ENCODE measurements at places on chromosomes 5 and 9. TPM values are rescaled to one million over a fixed set of nuclear protein-coding genes. Genes with fewer than 3 reads are reported as not detected.
A peak's percentile ranks its signal among the peaks of the same experiment; 100 is the strongest.

SPATA31A3 gene
- total RNA-seq, result not detected

GRCh38 chr5:173896631-173897030 lies 8.5 kb downstream of the CPEB4 start:
- peaks cover 18% of the 10 kb centered on the region for H3K4me1 ChIP-seq
- no peak for DNase-seq
- no peak overlapping the region for H3K4me3 ChIP-seq
- H3K27me3 ChIP-seq, result no peaks in the 10 kb centered on the region
- peaks cover under 1% of the 10 kb centered on the region for H3K36me3 ChIP-seq

GRCh38 chr5:144295284-144295683 lies 124.6 kb downstream of the KCTD16 start:
- no peaks in the 10 kb centered on the region for H3K4me1 ChIP-seq
- no peak for DNase-seq
- no peaks in the 10 kb centered on the region for H3K36me3 ChIP-seq
- H3K4me3 ChIP-seq, result no peak overlapping the region
- no peak overlapping the region for H3K27ac ChIP-seq
- peaks cover 13% of the 10 kb centered on the region for H3K27me3 ChIP-seq

DNA sequence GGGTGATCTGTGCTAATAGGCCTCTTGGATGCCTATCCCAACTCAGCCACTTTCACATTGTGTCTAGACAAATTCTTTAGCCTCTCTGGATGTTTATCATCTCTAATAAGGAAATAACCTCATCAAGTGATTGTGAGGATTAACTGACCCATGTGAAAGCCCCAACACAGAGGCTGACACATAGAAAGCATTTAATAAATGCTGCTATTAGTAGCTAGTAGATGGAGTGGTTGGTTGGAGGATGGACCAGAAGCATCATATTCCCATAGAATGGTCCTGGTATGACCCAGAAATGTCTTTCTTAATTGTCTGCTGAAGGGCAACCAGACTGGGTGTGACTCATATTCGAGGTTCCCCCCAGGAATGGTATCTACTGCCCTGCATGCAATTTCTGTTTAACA lies 124.4 kb downstream of the PIK3R1 start:
- no peak overlapping the region for H3K4me3 ChIP-seq
- H3K27me3 ChIP-seq, result no peaks in the 10 kb centered on the region
- H3K27ac ChIP-seq, result no peak overlapping the region
- DNase-seq, result no peak
- H3K36me3 ChIP-seq, result no peaks in the 10 kb centered on the region

DNA sequence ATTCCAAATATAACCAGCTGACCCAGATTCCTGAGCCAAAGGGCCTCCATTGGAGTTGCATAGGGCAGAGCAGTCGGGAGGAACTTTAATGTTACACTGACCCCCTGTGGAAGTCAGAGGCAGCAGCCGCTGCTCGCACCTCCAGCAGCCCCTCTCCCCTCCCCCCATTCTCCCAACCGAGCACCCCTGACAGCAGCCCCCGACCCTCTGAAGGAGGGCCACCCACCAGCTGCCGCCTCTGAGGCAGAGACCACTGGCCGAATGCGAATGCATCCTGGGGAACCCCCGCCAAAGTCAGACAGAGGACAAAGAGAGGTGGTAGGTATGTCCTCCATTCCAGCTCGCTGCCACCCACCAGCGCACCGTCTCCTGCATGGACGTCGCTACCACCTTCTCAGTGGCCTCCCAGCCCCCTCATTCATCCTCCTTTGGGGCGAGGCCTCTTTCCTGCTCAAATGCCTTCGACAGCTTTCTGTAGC lies 231.0 kb downstream of the CDK5RAP2 start:
- peaks cover 28% of the 10 kb centered on the region for H3K27me3 ChIP-seq
- no peak overlapping the region for H3K27ac ChIP-seq
- no peaks in the 10 kb centered on the region for H3K36me3 ChIP-seq
- no peaks in the 10 kb centered on the region for H3K4me1 ChIP-seq
- H3K4me3 ChIP-seq, result no peak overlapping the region

TMEM252 gene
- total RNA-seq, result not detected

DNA sequence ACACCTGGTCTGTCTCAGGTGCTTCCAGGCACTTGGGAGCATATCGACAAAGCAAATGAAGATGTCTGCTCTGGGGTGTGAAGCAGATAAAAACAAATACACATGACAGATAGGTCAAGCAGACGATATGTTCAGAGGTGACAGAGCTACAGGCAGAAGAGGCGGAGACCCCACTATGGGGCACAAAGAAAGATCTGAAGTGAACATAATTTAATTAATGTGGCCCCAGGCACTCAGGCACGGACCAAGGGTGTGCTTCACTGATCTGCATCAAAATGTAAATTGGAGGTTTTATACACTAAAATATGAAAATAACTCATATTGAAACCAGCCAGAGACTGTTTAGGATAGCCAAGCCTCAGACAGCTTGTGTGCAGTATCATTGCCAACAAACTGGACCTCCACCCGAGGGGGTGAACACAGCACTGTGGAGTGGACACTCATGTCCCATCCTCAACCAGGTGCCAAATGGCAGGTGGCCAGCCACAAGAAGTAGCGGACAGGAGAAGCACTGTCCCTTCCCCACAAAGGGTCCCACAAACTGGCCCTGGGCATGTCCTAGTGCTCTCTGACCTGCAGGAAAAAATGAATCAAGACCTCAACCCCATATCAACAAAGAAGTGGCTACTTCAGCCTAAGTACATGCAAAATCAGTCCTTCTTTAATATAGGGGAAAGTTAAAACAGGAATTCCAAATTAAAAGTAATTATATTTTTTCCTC lies 29.2 kb downstream of the ROR2 start:
- no peak overlapping the region for H3K27ac ChIP-seq
- H3K36me3 ChIP-seq, result no peaks in the 10 kb centered on the region
- H3K4me3 ChIP-seq, result no peak overlapping the region
- no peak for DNase-seq
- H3K27me3 ChIP-seq, result peaks cover 94% of the 10 kb centered on the region

GRIA1 gene
- total RNA-seq, result not detected

MLANA gene
- not detected for total RNA-seq

DNA sequence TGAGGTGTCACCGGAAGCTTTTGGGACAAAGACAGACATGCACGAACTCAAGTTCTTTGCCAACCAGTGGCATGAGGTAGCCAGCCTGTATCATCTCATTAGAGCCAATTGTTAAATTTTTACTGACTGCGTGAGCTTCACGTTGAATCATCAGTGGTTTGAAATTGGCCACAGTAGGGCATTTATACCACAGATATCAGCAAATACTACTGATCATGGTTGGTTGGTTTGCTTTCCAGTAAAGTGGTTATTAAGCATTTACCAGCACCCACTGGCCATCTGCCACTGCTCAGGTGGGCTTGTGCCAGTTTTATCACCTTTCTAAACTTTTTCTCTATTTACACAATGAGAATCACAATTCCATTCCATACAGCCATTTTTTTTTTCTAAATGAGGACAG lies 28.4 kb upstream of the SHC3 start:
- H3K4me3 ChIP-seq, result no peak overlapping the region
- H3K27ac ChIP-seq, result no peak overlapping the region
- H3K4me1 ChIP-seq, result no peaks in the 10 kb centered on the region
- no peaks in the 10 kb centered on the region for H3K27me3 ChIP-seq
- no peaks in the 10 kb centered on the region for H3K36me3 ChIP-seq

DNA sequence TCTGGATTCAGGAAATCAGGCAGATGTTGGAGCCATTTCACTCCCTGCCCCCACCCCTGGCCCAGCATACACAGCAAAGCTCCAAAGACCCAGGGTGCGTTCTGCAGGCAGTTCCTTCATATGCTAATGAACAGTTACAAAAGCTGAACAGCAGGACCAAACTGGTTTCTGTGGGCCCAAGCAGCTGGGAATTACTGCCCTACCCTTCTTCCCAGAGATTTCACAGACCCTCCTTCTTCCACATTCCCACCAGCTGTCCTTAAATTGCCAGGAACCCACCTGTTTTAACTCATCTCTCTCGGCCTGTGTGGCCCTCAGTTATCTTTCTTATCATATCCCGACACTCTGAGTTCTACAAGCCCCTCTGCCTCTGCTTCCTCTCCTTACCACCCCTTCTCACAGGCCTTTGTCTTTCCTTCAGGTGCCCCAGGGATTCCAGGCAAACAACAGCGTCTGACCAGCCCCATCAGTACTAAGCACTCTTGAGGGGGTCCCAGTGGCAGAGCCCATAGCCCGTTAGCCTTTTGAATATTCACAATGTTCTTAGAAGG lies 10.6 kb upstream of the F2RL1 start:
- H3K4me1 ChIP-seq, result peaks cover 43% of the 10 kb centered on the region
- H3K27ac ChIP-seq, result no peak overlapping the region
- peaks cover 10% of the 10 kb centered on the region for H3K36me3 ChIP-seq
- H3K27me3 ChIP-seq, result no peaks in the 10 kb centered on the region
- no peak overlapping the region for H3K4me3 ChIP-seq
- DNase-seq, result no peak

APBA1 gene
- 6.7 TPM for total RNA-seq

CCDC183 gene
- total RNA-seq, result 0.38 TPM

GRCh38 chr5:83031381-83031780 lies 45.8 kb downstream of the TMEM167A start:
- H3K4me1 ChIP-seq, result no peaks in the 10 kb centered on the region
- H3K27me3 ChIP-seq, result no peaks in the 10 kb centered on the region
- no peak for DNase-seq
- no peaks in the 10 kb centered on the region for H3K36me3 ChIP-seq
- no peak overlapping the region for H3K27ac ChIP-seq

GRCh38 chr5:176955895-176956294 lies 50.7 kb downstream of the UIMC1 start:
- peaks cover 46% of the 10 kb centered on the region for H3K36me3 ChIP-seq
- no peak overlapping the region for H3K27ac ChIP-seq
- DNase-seq, result no peak
- no peaks in the 10 kb centered on the region for H3K4me1 ChIP-seq

DNA sequence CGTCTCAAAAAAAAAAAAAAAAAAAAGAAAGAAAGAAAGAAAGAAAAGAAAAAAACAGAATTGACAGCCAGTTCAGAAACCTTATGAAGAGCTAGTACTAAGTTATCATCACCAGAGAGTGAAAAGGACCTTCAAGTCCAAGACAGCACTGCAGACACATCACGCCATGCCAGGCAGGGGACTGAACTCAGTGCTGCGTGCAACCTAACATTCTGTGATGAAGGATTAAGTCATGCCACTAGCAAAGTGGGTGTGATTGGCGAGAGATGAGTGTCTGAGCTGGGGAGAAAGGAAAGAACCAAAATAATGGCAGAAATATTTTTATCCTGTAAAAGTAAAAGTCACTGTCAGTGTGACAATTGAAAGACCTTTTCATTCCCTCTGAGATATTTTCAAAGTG lies 54.7 kb downstream of the MAP1B start:
- no peaks in the 10 kb centered on the region for H3K36me3 ChIP-seq
- no peak overlapping the region for H3K4me3 ChIP-seq
- H3K27me3 ChIP-seq, result no peaks in the 10 kb centered on the region
- H3K4me1 ChIP-seq, result peaks cover 8% of the 10 kb centered on the region
- no peak overlapping the region for H3K27ac ChIP-seq

STPG3 gene
- not detected for total RNA-seq

- peaks cover 5% of the 10 kb centered on the region for H3K36me3 ChIP-seq
- H3K27me3 ChIP-seq, result no peaks in the 10 kb centered on the region
- no peak for DNase-seq
- H3K4me3 ChIP-seq, result peak overlapping the region; percentile 49
- peaks cover 46% of the 10 kb centered on the region for H3K4me1 ChIP-seq
Observed at GRCh38 chr9:3740690-3741419, 215.1 kb upstream of the RFX3 start.

Measured in Calu3 (cell line).